ENCODE measurements at places on chromosomes 6 and 20.

- no peak for DNase-seq
Measured at GRCh38 chr20:34871320-34871926, 1.2 kb downstream of the GGT7 start.

DNA sequence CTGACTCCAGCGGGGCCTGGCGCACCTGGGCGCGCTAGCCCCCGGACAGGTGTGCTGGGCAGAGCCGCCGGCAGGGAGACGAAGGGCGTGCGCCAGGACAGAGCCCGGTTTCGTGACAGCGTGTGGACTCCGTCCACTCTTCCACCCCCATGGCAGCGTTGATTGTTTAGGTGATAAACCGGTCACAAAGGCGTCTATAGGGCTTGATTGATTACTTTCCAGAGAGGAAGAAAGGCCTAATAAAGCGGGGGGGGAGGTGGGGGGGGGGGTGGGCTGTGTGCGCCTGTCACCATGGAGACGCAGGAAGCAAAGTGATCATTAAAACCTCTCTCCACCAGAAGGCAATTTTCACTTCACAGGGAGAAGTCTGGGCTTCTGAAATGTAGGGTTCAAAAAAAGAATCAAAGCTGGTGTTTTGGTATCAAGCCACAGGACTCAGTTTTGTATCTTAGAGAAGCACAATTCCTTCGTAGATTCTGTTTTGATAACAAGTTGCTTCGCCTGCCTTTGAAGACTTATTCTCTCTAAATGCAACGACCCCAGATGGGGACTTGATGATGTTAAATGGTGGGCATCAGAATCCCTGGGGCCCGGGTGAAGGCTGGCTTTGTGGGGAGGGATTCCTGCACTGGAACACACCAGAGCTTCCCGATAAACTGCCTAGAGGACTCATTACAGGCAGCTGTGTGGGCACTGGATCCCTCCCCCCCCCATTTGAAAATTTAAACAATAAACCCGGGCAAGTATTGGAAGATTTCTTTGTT is 1.4 kb downstream of the PHACTR3 start:
- no peak for DNase-seq

DNA sequence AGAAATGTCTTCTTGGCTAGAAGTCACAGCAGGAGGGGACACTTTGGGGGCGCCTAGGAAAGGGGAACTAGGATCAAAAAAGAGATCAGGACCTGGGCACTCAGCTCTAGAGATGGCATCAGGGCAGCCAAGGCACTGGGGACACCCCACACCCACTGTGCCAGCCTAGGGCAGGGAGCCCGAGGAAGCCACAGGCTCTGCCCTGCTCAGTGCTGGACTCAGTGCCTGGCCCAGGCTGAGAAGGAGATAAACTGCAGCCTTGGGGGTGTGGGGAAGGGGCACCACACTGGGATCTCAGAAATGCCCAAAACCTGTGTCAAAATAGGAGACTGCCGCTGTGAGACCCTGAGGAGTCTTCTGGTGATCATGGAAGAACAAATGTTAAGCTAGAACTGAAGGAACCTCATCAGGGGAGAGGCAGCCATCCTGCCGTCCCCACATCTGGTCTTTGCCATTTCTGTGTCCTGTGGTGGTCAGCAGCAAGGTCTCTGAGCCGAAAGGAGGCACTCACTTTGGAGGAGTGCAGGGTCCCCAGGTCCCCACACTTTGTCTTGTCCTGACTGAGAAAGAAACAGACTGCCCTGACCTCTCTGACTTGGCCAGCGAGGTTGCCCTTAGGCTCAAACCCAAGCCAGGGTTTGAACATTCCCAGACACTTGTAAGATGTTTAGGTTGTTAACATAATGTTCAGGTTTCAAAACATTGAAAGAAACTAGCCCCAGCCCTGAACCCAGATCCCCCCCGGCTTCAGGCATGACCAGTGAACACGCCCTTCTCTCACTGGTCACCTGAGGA is 2.3 kb downstream of the ARFRP1 start:
- DNase-seq = no peak

- DNase-seq = no peak
Measured at GRCh38 chr6:9062596-9062995, 627.3 kb upstream of the SLC35B3 start.

- DNase-seq = no peak
Measured at GRCh38 chr6:124986164-124986563, 23.9 kb downstream of the RNF217 start.

- DNase-seq = no peak
Measured at GRCh38 chr6:14381829-14382677, 264.5 kb downstream of the CD83 start.

DNA sequence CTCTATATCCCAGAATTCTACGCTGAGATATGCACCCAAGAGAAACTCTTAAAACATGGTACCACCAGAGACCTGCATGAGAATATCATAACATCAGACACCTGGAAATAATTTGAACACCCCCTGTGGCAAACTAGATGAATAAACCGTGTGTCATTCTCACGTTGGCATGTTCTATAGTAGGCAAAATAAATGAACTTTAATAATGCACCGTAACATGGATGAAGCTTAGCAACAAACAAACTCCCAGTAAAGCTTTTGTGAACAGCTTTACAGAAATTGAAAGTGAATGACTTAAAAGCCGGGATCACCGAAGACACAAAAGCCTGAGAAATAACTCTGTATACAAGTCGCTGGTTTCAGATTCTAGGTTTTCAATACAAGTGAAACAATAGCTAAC is 1166.8 kb upstream of the CITED2 start:
- DNase-seq = no peak

DNA sequence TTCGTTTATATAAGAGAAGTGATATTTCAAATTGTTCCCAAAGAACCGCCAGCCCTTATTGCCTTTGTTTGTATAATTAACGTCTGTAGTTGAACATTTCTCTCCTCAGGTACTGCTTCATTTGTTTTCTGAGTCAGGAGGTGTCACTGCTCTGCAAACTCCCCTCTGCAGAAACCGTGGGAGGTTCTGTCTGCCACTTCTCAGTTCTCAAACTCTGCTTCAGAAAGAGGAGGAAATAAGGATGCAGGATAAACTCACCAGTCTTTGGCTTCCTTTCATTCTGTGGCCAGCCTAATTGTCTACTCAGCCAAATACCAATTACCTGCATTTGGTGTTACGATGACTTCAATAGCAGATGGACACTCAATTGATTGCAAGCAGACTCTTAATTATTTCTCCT is 149.8 kb downstream of the PAK5 start:
- no peak for DNase-seq

GRCh38 chr6:24394780-24395437 is 7.8 kb upstream of the MRS2 start:
- DNase-seq = no peak

DNA sequence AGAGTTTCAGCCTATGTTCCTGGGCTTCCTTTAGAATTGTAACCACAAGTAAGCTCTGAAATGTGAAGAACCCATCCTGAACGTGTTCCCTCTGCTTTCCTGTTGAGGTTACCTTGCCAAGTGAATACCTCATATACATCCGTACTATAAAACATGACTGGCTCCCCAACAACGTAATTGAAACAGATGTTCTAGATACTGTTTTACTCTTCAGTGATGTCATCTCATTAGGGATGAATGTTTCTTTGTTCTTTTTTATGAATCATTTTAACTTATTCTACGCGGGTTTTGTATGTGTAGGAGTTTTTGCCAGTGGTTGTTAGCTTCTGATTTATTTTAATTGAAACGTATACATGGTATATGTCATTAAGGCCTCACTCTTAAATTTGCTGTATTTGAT is 166.8 kb downstream of the SAMD5 start:
- no peak for DNase-seq

- no peak for DNase-seq
Measured at GRCh38 chr20:52473186-52473585, 281.6 kb upstream of the ZFP64 start.

Measured in stimulated activated CD4-positive, alpha-beta T cell treated with anti-CD3 and anti-CD28 coated beads, Interleukin-12 subunit alpha, Interleukin-12 subunit beta, amount 100 ng/mL, for 4 hours (primary cell).